Bladder microvascular endothelial cell (primary cell): ENCODE measurements at places on chromosomes 4 and X. TPM values are rescaled to one million over a fixed set of nuclear protein-coding genes. Genes with fewer than 3 reads are reported as not detected.

Gene GLOD5
- total RNA-seq: not detected in 2 replicates

Gene LRAT
- total RNA-seq: 0.06 TPM in 1 of 2 replicates, not detected in the other

Gene STIM2
- total RNA-seq: 10.7 and 18.3 TPM in 2 replicates

Gene SSX1
- total RNA-seq: not detected in 2 replicates

Gene F8A3
- total RNA-seq: 0.76 and 1.1 TPM in 2 replicates

Gene ZXDA
- 11.3 and 18.3 TPM in 2 replicates for total RNA-seq

Gene EREG
- under 0.01 TPM in 1 of 2 replicates, not detected in the other for total RNA-seq

Gene TET2
- total RNA-seq: 6.3 and 18.9 TPM in 2 replicates

Gene MAGEC3
- not detected in 2 replicates for total RNA-seq

Gene IQCM
- total RNA-seq: not detected in 2 replicates

Gene UNC5C
- under 0.01 and 0.13 TPM in 2 replicates for total RNA-seq

Gene UBE2A
- total RNA-seq: 16.5 and 31.5 TPM in 2 replicates

Gene ITGB1BP2
- total RNA-seq: 1.1 and 5.2 TPM in 2 replicates

Gene EDA2R
- total RNA-seq: 1.8 and 7.2 TPM in 2 replicates

Gene DNAAF6
- not detected in 2 replicates for total RNA-seq

Gene AADAT
- 0.32 and 2.3 TPM in 2 replicates for total RNA-seq

Gene GLRA2
- not detected in 2 replicates for total RNA-seq

Gene L1CAM
- 0.16 and 0.88 TPM in 2 replicates for total RNA-seq

Gene FAM241A
- 13.6 and 19.1 TPM in 2 replicates for total RNA-seq

Gene LNX1
- total RNA-seq: 1.6 and 8.6 TPM in 2 replicates

Gene SYTL5
- total RNA-seq: under 0.01 TPM in 1 of 2 replicates, not detected in the other

Gene CTSO
- 5.5 and 5.7 TPM in 2 replicates for total RNA-seq

Gene PNMA6E
- not detected in 2 replicates for total RNA-seq

Gene TENM3
- 4.2 and 46.7 TPM in 2 replicates for total RNA-seq

Gene MAGED4
- 6.2 and 43.7 TPM in 2 replicates for total RNA-seq

Gene FAM53A
- 0.65 and 1.7 TPM in 2 replicates for total RNA-seq

Gene PWWP3B
- total RNA-seq: under 0.01 TPM in 1 of 2 replicates, not detected in the other

Gene ARFIP1
- total RNA-seq: 27.0 and 28.5 TPM in 2 replicates

Gene PABPC1L2B
- not detected in 2 replicates for total RNA-seq

Gene WDR45
- 20.2 and 25.9 TPM in 2 replicates for total RNA-seq

Gene RTL3
- under 0.01 TPM in 1 of 2 replicates, not detected in the other for total RNA-seq

Gene NMU
- total RNA-seq: 0.38 TPM in 1 of 2 replicates, not detected in the other

Gene PGAM4
- total RNA-seq: not detected in 2 replicates

Gene IL21
- not detected in 2 replicates for total RNA-seq

Gene XG
- 0.31 and 2.6 TPM in 2 replicates for total RNA-seq

Gene THAP6
- 3.7 and 7.7 TPM in 2 replicates for total RNA-seq

Gene SERTM2
- not detected in 2 replicates for total RNA-seq

Gene OPHN1
- 6.8 and 10.4 TPM in 2 replicates for total RNA-seq

Gene IRF2
- total RNA-seq: 25.9 and 34.4 TPM in 2 replicates

Gene NXF3
- not detected in 2 replicates for total RNA-seq

Gene SATL1
- not detected in 2 replicates for total RNA-seq

Gene COL25A1
- total RNA-seq: 0.16 and 6.4 TPM in 2 replicates

Gene RENBP
- total RNA-seq: 16.5 and 28.8 TPM in 2 replicates

Gene S100G
- not detected in 2 replicates for total RNA-seq

Gene SPANXC
- total RNA-seq: not detected in 2 replicates

Gene DDX53
- total RNA-seq: not detected in 2 replicates

Gene PCDH10
- total RNA-seq: 0.38 and 0.65 TPM in 2 replicates

Gene GAGE12F
- total RNA-seq: not detected in 2 replicates

Gene FRMD7
- total RNA-seq: under 0.01 TPM in 1 of 2 replicates, not detected in the other

Gene CLGN
- 0.38 and 0.81 TPM in 2 replicates for total RNA-seq
